ENCODE measurements at places on chromosomes 2 and 18.

GRCh38 chr2:217113491-217113890 lies 253.6 kb upstream of the TNP1 start:
- no peak for DNase-seq

GRCh38 chr18:57923611-57924010 lies 120.4 kb upstream of the NEDD4L start:
- DNase-seq: no peak

DNA sequence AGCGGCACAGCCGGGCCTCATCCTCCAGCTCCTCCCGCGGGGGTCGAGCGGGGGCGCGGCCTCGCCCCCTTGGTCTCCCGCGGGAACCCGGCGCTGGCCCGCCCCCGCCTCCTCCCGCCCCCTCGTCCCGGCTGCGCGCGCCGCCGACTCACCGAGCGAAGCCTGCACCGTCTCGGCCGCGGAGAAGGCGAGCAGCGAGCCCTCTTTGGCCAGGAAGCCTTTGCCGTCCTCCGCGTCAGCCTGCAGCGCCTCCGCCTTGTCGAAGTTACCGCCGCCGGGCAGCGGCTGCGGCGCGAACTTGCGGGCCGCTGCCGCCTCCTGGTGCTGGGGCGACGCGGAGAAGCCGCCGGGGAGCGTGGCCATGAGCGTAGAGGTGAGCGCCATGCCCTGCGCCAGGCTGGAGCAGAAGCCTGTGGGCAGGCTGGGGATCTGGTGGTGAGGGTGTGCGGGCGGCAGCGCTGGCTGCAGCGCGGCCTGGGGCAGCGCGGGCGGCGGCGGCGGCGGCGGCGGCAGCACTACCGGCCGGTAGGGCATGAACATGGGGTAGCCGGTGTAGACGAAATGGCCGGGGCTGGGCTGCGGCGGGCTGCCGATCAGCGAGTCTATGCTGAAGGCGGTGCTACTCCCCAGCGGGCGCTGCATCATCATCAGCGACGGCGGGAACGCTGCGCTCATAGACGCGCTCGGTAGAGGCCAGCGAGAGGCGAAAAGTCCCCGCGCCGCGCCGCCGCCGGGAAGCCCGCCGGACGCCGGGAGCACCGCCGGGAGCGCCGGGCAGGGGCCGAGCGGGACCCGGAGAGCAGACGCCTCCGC lies 683 bp downstream of the GBX2 start:
- peak; percentile 48 for DNase-seq

GRCh38 chr2:41595240-41595639 lies 452.6 kb upstream of the PKDCC start:
- peak; percentile 52 for DNase-seq

DNA sequence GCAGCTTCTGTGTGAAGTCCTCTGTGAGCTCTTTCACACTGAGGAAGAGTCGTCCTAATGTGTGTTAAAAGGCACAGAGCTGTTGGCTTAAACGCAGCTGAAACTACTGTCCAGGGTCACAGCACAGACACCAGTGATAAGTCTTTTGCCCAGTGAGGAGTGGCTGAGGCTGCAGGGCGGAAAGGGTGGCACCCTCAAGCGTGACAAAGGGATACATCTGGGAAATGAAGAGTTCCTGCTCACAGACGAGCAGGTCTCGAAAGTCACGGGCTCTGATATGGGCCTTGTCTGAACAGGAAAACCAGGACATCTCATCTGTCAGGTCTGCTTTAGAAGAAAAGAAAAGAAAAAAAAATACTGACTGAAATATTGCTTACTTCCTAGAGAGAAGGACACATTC lies 36.5 kb downstream of the TGIF1 start:
- DNase-seq: no peak

DNA sequence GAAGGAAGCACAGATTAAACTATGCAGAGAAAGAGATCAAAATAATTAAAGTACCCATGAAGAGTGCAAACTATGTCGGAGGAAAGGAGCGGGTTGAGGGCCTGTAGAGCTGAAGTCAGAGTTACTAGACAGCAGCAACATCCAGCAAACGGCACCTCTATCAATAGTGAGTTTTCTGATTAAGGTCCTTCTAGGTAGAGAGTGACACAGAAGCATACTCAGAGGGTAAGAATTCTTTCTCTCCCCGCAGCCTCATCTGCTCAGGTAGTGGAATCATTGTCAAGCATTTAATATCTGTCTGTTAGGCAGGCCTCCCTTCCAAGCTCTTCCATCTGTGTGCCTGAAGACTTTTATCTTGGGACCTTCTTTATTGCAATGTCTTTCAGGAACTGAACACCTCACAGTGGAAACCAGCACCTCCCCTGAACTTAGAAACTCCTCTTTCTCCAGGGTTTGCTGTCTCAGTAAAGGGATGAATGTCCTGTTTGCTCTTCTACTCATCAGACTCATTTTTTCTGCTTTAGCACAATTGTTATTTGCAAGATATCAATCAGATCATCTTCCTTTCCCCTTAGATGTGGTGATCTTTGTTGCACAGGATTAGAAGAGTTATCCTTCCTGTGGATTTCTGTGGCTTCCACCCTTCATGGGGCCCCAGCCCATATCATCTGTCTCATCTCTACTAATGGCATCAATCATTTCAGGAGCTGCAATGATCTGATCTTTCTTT lies 28.8 kb downstream of the SP140 start:
- DNase-seq: no peak

All from fibroblast of skin of scalp (primary cell).